ENCODE measurements at places on chromosomes 6 and 20.

DNA sequence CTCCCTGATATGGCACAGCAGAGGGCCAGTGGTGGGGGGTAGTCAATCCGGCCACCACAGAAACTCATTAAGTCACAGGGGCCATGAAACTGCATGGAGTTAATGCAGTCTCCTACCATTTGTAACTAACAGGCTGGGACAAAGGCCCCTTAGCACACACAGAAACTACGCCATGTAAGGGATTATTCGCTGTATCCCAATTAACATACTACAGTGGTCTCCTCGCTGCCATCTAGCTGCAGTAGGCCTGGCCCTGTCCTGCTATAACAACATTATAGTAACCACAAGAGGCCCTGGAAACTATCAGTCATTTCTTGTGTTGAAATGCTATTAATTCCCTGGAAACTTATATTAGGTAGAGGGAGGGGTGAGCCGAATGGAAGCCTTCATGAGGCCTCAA is 72.3 kb upstream of the CCN2 start:
- DNase-seq, result no peak

DNA sequence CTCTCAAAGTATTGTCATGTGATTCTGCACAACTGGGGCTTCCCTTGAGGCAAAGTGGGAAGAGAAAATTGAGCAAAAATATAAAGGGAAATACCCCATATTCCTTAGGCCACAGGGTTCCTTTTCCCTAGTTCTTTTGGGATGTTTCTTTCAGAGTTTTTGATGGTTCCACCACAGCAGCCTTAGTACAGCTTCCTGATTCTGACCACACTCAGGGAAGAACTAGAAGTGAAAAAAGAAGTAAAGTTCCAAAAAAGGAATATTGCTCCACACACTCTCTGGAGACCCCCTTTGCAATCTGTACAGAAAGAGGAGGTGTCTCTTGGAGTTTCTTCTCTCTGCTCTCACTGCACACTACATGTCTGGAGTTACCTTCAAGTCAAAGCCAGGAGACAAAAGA is 27.9 kb upstream of the HLA-DQA2 start:
- no peak for DNase-seq

GRCh38 chr6:34656378-34657036 is 40.1 kb downstream of the ILRUN start:
- peak; percentile 39 for DNase-seq

DNA sequence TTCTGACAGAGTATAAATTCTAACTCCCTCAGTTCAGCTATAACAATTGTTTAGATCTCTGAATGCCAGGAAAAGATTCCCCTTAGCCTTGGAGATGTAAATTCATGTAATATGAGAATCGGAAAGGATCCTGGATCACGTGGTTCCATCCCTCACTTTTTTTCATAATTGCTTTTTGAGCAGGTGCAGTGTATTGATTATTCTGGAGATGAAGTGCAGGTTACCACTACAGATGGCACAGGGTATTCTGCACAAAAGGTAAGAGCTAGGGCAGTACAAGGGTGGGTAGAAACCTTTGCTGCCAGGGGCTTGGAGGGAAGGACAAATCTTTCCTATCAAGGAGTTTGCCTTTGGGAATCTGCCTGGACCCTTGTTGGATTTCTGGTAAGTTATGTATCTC is 52.7 kb downstream of the KDM1B start:
- no peak for DNase-seq

GRCh38 chr6:161679980-161680538 is 406.2 kb upstream of the AGPAT4 start:
- DNase-seq, result no peak

DNA sequence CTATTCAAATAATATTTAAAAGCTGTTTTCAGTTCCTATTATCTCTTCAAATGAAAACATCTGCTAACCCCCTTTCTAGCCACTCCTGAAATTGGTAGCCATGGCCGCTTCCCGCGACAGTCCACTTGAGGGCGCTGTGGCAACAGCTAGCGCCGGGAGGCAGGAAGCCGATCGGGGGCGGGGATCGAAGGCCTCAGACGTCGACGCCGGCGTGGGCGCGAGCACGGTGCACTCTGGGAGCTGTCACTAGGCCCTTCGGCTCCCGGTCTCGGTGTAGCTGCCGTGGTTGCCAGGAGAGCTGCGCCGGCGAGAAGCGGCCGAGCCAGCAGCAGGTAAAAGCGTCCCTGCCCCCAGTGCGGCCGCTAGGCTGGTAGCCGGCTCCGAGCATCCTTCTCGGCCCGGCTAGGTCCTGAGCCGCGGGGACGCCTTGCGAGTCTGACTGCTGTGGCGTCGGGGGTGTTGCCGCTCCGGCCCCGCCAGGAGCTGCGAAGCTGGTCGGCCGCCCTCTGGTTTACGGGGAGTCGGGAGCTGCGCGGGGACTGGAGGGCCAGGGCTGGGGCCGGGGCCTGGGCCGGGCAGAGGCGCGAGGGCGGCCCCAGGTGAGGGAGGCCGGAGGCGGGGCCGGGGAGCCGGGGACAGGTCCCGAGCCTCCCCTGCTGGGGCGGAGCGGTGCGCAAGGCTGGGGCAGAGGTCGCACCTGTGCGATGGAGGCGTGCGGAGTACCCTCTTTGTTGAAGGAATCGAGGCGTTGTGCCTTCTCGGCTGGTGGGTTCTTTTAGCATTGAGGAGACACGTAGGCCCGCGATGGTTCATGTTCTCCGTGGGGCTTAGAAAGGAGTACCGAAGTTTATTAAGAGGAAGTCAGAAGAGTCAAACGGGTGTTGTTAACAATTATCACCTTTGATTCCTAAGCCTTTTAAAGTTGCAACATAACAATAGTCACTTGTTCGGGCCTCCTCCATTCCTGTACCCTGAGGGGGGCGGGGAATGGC is at the start of gene DOP1A:
TSS of gene DOP1A (plus strand) at position 224 of the 992 bp plus-strand sequence. CDS start 29,307 bp downstream, outside the sequence.
- peak; percentile 98 for DNase-seq

GRCh38 chr6:66096679-66097078 is 389.7 kb upstream of the EYS start:
- no peak for DNase-seq

- DNase-seq, result no peak
Observed at GRCh38 chr6:166672624-166673206, 45.7 kb upstream of the RPS6KA2 start.

DNA sequence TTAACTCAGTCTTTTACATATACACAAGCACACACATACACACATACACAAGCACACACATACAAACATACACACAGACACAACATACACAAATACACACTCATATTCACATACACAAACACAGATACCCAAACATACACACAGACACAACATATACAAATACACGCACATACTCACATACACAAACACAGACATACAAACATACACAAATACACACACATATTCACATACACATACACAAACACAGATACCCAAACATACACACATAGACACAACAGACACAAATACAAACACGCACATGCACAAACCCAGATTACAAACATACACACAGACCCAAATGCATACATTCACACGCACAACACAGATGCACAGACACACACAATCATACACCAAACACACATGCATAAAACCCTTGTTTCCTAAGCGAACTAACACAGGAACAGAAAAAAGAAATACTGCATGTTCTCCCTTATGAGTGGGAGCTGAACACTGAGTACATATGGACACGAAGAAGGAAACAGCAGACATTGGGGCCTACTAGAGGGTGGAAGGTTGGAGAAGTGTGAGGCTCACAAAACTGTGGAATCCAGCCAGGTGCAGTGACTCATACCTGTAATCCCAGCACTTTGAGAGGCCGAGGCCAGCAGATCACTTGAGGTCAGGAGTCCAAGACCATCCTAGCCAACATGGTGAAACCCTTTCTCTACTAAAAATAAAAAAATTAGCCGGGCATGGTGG is 34.2 kb downstream of the PIM1 start:
- DNase-seq, result no peak

DNA sequence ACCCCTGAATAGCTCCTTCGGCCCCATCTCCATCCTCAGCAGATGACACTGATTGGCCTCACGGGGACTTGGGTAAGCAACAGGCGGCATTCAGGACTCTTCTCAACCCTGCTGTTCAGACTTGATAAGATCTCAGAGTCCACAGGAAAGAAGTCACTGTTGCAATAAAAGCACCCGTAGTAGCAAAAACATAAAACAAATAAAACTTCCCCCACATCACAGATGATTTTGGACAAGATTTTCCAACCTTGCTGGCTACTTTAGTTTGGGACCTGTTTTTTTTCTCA is 17.1 kb upstream of the C20orf144 start:
- DNase-seq, result no peak

DNA sequence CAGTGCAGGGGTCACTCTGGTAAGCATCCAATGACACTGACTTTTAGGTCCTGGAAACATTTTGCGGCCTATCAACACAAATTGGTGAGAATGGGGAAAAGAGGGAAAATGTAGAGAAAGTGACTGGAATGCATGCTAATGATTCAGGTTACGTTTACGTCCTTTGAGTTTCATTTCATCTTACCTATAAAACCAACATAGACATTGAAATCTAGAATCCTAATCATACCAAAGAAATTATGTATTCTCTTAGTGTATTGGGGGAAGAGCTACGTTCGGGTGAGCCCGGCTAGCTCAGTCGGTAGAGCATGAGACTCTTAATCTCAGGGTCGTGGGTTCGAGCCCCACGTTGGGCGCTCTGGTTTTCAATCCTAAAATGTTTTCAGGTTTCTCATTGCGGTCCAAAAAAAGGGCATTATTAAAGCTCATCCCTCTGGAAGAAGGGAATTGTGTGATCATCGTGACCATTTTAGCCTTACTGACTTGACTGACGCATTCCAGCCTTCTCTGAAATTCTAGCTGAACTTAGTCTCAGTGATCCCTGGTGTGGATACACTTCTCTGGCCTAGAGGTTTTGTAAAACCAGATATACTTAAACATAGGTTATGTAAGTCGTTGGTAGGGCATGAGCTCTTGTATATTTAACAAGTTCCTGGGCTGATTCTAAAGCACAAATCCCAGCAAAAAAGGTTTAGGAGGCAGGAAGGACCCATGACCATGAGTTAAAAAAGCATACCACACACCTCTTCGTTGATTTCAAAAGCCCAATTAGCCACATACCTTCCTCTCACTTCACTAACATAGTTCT is 18.3 kb downstream of the HMGN4 start:
- peak; percentile 83 for DNase-seq

DNA sequence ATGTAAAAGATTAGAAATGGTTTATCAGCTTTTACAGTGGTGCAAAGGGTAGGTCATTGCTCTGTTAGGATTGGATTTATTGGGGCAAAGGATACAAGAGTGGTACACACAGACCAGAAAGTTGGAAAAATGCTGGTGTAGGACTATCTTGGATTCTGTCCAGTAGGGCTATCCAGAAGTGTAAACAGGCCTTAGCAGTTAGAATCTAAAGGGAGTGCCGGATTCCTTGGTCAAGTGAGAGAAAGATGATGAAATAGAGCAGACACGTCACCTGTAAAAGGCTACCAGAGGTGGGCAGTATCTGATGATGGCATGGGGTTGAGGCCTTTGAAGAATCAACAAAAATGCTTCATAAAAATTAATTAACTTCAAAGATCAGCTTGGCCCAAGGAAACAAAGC is 975.9 kb downstream of the KIF16B start:
- DNase-seq, result no peak

GRCh38 chr6:21597801-21598673 is 4.5 kb downstream of the SOX4 start:
- DNase-seq, result peak; percentile 75

DNA sequence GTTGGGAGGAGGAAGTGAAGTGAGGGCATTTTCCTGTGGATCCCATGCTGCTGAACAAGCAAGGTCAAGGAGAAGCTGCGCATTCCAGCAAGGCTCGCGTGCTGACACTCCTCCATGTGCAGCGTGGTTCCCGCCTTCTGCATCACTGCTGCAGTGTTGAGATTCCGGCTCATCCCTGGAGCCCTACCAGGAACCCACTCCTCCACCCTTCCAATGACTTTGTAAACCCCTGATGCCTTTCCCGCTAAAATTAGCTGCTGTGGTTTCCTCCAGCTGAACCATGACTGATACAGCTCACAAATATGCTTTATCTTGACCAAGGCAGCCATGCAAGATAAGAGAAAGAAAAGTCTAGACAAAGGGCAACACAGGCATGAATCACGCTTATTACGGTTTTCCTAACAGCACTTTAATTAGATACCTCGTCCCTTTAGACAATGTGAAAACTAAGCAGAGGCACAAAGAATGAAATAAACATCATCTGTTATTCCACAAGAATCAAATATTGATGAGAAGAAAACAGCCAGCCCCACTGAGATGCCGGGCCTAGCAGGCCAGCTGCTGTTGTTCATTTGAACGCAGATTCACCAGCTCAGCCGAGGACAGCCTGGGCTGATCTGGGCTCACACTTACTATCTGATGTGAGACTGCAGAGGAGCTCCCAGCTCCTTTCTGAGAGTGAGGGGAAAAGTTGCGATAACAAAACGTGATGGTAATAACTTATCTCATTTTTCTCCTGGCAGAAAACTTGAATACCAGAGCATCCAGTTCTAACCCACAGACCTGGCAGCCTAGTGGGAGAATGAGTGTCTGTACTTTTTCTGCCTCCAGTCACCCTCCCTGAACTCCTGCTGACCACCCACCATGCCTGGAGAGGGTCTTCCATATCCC is 14.2 kb upstream of the BNIP5 start:
- DNase-seq, result peak; percentile 58

GRCh38 chr6:42555477-42556457 is 8.1 kb upstream of the UBR2 start:
- DNase-seq, result no peak

DNA sequence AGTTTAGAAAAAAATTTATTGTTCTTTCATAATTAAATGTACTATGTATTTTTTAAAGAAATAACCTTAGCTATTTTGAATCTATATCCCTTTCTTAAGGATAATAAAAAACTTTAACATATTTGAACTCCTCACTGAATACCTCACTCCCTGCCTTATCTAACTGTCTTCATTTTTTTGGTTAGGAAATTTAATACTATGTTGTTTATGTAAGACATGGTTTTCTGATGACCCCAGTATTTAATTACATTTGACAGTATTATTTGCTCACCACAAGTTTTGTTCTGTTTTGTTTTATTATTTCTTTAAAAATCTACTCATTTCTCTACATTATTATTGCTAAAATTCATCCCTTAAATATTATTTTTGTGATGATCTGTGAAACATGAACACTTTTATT is 394.4 kb upstream of the ADGRB3 start:
- no peak for DNase-seq

GRCh38 chr6:113813142-113813541 is 44.0 kb upstream of the MARCKS start:
- no peak for DNase-seq

- DNase-seq, result peak; percentile 74
Observed at GRCh38 chr6:31734821-31735406, 1.4 kb downstream of the CLIC1 start.

DNA sequence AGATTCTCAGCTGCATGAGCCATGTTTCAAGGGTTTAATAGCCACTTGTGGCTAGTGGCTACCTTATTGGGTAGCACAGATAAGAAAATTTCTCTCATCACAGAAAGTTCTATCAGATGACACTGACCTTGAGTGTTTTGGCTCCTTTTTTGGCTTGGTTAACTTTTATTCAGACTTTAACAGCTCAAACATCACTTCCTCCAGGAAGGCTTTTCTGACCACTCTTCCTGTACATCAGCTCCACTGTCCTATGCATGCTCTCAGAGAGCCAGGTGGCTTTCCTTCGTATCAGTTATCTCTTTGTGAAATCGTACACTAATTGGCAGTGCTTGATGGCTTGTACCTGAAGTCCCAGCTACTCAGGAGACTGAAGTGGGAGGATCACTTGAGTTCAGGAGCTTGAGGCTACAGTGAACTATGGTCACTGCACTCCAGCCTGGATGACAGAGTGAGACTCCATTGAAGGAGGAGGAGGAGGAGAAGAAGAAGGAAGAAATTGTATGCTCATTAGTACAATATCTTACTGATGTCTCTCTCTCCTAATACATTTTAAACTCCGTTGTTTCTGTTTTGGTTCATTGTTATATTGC is 10.7 kb downstream of the MAFB start:
- DNase-seq, result no peak

- DNase-seq, result no peak
Observed at GRCh38 chr6:34928695-34929094, 39.6 kb downstream of the ANKS1A start.

All from eye (tissue), 1 donor.